Neural crest cell (in vitro differentiated cells): ENCODE measurements at places on chromosomes 12 and 14.

- no peak for DNase-seq
Measured at GRCh38 chr12:92365333-92365732, 219.7 kb upstream of the BTG1 start.

- no peak for DNase-seq
Measured at GRCh38 chr14:100701314-100701713, 25.4 kb upstream of the DLK1 start.

DNA sequence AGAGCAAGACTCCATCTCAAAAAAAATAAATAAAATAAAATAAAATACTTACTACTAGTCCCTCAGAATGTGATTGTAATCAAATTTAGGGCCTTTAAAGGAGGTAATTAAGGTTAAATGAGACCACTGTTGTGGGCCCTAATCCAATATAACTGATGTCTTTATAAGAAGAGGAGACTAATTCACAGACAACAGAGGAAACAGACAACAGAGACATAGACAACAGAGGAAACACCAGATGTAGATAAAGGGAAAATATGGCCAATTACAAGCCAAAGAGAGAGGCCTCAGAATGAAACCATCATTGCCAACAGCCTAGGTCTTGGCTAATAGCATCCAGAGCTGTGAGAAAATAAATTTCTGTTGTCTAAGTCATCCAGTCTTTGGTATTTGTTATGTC lies 669.0 kb upstream of the FOXG1 start:
- DNase-seq: no peak

DNA sequence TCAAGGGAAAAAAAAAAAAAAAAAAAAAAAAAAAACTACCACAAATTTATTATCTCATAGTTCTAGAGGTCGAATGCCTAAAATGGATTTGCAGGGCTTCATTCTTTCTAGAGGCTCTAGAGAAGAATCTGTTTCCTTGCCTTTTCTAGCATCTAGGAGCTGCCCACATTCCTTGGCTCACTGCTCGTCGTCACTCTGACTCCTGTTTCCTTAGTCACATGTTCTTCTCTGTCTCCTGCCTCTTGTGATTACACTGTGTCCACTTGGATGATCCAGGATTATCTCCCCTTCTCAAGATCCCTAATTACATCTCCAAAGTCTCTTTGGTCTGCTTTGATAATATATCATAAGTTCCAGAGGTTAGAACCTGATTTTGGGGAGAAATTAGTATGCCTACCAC lies 88.7 kb downstream of the HECTD1 start:
- no peak for DNase-seq

DNA sequence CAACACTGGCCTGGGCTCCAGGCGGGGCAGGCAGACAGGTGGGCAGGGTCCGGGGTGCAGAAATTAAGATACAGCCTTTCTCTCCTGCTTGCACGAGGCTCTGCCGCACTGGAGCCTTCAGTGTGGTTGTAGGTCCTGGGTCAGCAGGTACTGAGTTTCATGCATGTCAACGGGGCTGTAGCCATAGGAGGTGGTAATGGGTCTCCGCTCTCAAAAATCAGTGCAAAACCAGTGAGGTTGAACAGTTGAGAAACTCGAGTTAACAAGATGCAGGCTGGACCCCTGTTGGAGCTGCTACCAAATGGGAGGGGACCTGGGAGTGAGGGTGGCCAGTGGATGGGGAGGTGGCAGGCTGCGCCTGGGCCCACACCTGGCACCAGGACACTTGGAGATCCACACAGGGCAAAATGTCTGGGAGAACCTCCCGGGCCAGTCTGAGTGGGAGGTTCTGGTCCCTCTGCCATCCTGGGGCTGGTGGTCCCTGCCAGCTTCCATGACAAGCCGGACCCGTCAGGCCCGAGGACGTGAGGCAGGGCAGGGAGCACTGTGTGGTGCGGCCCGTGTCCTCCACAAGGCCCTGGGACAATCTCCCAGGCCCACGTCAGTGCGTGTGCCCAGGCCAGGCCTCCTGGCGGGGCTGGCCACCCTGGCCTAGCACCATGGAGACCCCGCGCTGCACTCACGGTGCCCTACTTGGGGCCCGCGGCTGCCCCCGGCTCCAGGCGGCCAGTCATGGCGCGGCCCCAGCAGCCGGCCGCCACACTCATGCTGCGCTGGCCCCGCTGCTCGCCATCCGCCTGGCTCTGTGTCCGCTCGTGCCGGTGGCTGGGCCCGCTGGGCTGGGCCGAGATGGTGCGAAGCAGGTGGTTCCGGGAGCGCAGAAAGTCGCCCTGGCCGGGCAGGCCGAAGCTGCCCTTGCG lies 5.1 kb downstream of the ARL6IP4 start:
- DNase-seq: no peak

GRCh38 chr12:76591476-76591875 lies 31.9 kb upstream of the OSBPL8 start:
- DNase-seq: no peak

- DNase-seq: no peak
Measured at GRCh38 chr12:59580050-59580449, 15.8 kb upstream of the SLC16A7 start.

DNA sequence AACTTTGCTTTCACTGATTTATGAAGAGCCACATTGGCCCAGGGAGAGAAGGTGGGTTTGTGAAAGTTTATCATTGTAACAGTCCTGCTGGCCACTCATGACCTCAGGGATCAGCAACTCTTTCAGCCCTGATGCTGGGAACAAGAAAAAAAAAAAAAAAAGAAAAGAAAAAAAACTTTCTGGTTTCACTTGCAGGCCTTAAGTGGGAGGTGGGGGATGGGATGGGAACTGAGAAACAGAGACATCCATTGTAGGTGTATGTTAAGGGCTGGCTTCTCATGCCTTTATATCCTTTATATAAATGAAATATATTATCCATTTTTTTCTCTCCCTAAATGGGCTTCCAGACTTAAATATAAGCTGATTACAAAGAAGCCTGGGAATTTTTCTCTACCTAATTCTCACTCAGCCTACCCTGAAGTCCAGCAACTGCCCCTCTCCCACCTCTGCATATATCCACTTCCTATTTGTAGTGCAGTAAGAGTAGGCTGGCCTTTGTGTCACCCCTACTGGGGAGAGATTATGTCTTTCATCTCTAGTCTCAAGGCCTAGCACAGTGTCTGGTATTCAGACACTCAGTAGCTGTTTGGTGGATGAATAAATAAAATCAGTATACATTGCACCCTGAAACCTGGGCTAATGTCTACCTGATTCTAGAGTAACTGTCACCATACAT lies 187.1 kb downstream of the KICS2 start:
- DNase-seq: no peak

DNA sequence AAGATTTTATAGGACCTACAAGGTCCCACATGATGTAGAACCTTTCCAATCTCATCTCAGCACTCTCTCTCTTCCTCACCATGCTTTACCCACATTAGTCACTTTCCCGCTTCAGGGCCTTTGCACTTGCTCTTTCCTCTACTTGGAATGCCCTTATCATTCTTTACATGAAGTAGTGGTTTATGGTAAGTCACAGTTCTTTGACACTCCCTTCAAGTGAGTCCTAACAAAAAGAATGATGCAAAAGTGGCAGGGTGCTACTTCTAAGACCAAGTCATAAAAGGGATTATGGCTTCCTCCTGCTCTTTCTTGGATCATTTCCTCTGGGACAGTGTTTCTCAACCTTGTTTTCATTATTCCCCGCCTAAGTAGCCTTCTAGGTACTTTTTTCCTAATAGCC lies 13.1 kb downstream of the TMBIM4 start:
- no peak for DNase-seq
